ENCODE measurements at places on chromosomes 6 and 20. TPM values are rescaled to one million over a fixed set of nuclear protein-coding genes. Genes with fewer than 3 reads are reported as not detected.

DNA sequence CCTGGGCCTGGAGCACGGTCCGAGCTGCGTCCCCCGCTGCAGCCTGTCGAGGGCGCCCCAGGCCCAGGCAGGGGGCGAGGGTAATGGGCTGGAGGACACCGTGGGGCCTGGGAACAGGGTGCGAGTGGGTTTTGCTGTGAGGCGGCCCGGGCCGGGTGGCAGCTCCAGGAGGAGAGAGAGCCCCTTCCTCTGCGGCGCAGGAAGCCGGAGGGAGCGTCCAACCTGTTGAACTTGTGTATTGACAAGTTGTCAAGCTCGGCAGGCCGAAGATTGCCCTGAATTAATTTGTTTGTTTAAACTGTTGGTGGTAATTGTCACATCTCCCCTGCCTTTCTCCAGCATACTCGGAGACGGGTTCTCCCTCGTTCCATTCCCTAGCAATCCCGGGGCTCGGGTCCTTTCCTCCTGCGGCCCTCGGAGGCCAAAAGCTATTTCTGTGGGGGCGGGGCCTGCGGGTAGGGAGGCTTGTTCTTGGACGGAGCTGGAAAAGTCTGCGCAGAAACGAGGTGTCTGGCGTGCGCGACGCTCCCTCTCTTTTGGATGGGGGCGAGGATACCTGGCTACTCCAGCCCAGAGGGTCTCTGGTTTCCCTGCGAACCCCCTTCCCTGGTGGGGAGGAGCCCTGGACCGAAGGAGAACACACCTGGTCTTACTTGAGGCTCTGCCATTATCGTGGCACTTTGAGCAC lies 9.9 kb downstream of the NR2E1 start:
- no peak for DNase-seq

DNA sequence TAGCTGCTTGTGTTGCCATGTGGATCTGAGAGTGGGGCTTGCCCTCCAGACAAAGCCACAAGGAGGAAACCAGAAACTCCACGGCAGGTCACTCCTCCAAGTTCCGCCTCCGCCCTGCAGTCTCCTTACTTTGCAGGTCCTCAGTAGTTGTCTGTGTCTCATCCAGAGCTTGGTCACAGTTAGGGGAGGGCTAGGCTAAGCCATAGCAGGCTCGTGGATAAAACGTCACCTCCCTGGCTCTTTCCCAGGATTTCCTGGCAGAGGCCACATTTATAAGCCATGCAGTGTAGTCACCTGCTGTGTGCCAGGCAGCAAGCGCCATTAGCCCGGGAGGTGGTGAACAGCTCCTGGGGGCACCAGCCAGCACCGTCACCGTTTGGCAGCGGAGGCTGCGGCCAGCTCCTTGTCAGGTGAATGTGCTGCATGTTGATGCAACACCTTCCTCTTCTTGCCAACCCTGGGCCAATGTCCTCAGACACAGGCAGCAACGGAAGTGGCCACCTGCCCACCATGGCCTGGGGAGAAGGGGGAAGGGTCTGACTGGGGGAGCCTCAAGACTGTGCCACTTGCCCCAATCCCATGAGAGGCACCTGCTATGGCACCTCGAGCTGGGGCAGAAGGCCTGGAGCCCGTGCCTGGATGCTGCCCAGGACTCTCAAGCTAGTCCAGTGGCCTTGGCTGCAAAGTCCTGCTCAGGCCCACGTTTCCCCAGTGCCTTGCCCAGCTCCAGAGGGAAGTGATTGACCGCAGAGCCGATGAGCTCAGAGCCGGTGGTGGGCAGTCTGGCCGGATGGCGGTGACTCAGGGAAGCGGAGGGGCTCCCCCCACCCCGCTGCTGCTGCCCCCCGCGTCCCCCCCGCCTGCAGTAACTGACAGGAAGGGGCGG lies 39.0 kb upstream of the SLCO4A1 start:
- no peak for DNase-seq

The KCNK15 gene
- 5.6 TPM for total RNA-seq

GRCh38 chr20:53828088-53828681 lies 234.5 kb upstream of the ZNF217 start:
- DNase-seq = no peak
